ENCODE measurements at places on chromosomes 1 and 21. TPM values are rescaled to one million over a fixed set of nuclear protein-coding genes. Genes with fewer than 3 reads are reported as not detected.

DNA sequence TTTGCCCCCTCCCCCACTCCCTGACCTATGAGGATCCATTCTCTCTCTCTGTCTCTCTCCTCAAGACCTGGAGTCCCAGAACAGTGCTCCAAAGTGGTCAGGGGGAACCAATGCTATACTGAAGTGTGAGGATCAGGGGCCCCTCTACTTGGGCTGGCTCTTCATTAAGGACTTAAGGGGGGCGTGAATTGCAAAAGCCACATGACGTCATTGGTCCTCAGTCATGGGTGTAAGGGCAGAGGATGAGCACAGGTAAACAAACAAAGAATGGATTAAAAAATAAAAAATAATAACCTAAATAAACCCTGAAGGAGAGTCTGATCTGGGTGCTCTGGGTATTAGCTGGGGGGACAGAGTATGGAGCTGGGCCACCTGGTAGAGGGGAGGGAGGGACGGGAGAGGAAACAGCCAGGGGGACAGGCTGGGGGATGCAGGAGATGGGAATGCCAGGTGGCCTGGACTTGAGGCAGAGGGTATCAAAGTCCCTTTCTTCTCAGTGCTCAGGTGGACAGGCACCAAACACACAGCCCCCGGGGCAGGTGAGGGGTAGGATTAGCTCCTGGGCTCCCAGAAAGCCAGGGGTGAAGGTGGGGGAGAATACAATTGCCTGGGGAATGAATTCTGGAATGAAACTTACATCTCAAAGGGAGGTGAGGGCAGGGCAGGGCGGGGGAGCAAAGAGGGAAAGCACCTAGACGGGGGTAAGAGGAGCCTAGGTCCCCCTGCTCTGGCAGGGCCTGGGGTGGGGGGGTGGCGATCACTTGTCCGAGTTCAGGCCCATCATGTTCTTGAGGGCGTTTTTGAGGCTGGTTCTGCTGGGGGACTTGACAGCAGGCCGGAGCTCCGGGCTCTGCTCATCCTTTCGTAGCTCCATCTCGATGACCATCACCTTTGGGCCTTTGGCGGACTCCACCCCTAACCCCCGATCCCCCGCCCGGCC lies 4.6 kb downstream of the MPZ start:
- DNase-seq, result no peak

DNA sequence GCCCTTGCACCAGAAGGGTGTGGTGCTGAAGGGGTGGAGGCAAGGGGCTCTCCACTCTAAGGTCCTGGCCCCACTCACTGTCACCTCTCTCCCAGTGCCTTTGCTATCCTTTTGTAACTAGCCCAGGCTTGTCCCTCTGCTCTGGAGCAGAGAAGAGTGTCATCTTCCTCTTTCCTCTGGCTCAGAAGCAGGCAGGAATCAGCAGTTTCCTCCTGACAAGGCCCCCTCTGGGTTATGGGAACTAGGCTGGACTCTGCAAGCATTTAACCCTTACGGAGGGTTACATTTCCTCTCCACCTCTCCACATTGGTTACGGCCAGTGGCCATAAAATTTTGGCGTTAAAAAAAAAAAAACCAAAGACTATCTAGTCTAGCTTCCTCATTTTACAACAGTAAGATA lies 30.4 kb downstream of the PLXNA2 start:
- no peak for DNase-seq

FCRL5 gene
- total RNA-seq, result not detected

RHD gene
- total RNA-seq, result not detected

S100A8 gene
- total RNA-seq, result 0.68 TPM

HTR6 gene
- not detected for total RNA-seq
